ENCODE measurements at places on chromosomes 12 and 14.

- no peak for DNase-seq
These were observed 349.7 kb downstream of the ATP23 start for GRCh38 chr12:58291106-58291505.

DNA sequence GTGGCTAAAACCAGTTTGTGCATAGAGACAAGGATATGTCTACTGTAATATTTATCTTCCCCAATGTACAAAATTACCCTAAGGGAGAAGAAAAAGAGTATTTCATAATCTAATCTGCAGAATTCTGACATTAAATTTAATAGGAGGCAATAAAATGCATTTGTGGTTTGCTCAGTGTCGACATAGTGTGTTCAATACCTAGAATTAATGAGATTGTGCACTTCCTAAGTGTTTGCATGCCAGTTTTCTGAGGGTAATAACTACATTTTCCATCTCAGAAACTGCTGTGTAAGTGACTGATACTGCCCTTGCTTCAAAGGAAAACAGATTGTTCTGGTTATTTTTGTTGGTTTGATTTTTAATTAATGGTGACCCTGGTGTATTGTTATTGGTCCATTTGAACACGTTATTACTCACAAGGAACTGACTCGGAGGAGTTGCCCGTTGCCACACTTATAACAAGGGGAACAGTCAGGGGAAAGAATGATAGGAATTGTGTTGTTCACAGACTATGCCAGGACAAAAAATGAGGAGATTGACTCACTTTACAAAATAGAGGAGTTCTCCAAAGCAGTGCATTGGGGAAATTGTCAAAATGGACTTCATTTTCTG, 960.3 kb upstream of the TMEM132C start:
- DNase-seq, result no peak

DNA sequence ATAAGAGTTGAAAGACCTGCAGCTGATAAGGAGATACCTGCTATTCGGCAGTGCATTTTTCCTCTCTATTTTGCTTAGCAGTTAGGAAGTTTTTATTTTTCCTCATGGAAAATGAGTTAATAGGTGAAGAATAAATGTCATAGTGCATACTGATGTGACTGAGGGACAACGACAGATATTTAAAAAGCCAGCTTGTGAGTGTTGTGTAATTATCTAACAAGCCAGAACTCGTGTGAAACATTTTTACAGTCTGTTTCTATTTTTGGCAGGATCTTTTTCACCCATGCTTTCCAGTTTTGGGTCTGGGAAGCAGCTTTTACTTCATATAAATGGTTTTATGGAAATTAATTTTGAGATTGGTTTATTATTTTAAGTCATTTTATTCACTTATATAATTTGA, 2.9 kb downstream of the FBXO34 start:
- DNase-seq, result no peak

DNA sequence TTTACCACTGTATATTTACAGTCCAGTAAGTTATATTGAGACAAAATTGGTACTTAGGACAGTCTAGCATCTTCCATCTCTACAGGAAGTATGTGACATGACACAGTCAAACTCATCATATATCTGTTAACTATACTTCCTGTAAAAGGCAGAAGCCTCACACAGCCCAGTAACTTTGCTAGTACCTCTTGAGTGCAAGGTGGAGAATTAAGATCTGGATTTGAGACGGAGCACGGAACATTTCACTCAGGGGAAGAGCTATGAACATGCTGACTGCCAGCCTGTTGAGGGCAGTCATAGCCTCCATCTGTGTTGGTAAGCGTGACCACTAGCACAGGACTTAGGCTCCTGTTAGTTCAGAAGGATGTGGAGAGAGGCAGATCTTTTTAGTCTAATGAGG, 333.7 kb upstream of the OR4E1 start:
- DNase-seq, result no peak

DNA sequence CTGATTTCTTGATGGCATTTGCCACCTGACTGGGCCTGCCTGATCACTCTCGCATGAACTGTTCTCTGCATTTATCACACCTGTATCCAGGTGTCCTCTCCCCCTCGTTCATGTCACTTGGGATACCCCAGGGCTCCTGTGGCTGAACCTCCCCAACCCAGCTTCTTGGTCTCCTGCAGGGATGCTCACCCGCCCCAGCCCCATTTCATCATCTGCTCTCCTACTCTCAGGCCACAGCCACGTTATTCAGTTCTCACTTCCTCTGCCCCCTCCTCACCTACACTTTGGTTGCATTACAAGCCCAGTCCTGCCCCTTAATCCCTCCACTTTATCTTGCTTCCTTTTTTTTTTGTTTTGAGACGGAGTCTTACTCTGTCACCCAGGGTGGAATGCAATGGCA, 35.5 kb downstream of the TMBIM6 start:
- DNase-seq, result no peak

- no peak for DNase-seq
These were observed 82.8 kb downstream of the PLEKHG7 start for GRCh38 chr12:92785563-92785950.

DNA sequence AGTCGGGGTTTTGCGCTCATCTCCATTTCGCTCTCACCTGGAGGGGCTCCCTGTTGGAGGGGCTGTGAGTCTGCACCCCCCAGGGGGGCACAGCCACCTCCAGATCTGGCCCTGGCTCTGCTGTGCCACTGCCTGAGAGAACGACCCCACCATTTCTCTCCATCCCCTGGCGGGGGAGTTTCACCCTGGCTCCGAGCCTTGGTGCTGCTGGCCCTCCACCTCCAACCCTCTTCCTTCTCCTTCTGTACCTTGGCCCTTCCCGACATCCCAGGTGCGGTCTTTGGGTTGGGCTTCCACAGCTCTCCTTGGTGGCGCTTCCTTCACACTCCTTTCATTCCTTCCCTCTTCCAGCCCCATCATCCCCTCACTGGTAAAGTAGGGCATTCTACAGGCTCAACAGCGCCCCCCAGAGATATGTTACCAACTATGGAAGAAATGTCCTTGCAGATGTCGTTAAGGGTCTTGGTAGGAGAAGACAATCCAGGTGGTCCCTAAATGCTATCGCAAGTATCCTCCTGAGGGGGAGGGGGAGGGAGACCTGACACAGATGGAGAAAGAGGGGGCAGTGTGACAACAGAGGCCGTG, 16.3 kb downstream of the SERPINA1 start:
- no peak for DNase-seq

- no peak for DNase-seq
These were observed 905.6 kb downstream of the BCL11B start for GRCh38 chr14:98366429-98366828.

Measured in GM18507 (cell line).